ENCODE measurements at places on chromosomes 6 and 20.

DNA sequence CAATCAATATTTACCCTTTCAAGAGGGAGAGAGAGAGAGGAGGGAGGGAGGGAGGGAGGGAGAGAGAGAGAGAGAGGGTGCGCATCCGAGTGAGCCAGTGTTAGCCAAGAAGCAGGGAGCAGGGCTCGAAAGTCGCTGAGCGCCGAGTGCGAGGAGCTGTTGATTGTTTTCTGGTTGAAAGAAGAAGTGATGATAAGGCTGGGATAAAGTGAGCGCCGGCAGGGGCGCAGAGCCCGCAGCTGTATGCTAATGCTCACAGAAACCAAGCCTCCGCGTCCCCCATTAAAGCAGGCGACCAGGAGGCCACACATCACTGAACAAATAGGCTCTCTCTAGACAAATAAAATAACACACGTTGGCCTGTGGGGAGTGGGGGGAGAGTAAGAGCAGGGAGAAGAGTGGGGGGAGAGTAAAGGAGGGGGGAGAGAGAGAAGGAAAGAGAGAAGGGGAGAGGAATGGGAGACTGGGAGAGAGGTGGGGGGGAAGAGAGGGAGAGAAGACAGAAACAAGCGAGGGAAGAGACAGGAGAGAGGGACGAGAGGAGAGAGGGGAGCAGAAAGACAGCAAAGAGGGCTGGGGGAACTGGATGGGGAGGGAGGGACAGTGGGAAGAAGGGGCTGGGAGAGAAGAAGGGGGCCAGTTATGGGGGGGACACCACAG, 5.0 kb upstream of the INSM1 start:
- no peak for DNase-seq

- no peak for DNase-seq
Observed at GRCh38 chr6:40036186-40036585, 101.9 kb upstream of the MOCS1 start.

GRCh38 chr6:109579361-109579760, 96.3 kb upstream of the ZBTB24 start:
- DNase-seq, result no peak

DNA sequence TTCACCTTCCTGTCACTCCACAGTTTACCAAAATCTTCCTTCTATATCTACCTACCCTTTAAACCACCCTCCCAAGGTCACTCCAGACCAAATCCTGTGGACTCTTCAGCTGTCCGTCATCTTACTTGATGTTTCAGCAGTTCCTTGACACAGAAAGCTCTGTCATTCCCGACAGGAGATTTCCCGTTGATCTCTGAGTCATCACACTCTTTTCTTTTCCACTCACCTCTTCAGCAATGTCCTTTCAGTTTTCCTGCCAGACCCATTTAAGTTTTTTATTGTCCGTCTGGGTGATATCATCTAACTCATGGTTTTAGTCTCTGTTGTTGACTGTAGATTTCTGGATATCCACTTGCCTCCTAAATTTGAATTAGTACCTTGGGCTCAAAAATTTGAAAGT, 69.9 kb upstream of the SCGN start:
- DNase-seq, result no peak

- no peak for DNase-seq
Observed at GRCh38 chr6:33860706-33861474, 57.1 kb upstream of the MLN start.

- DNase-seq, result no peak
Observed at GRCh38 chr20:64189530-64189966, 25.3 kb downstream of the MYT1 start.

GRCh38 chr6:148996815-148997214, 250.0 kb downstream of the UST start:
- no peak for DNase-seq

GRCh38 chr6:87807475-87807874, 105.4 kb upstream of the AKIRIN2 start:
- DNase-seq, result no peak

DNA sequence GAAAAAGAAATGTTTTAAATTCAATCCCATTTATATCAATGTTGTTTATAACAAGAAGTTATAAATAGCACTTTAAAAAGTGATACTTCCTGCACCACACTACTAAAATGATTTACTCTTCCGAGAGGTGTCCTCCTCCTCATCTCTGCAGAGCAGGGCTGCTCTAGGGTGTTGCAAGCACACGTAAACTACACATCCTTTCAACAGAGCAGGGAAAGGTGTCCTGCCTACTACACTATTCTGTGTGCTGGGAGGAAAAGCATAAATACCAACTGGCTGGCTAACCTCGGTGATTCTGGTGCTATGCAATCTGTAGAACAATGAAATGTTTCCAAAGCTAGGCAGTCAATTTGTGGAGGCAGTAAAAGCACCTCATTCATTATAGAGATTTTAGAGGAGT, 89.5 kb upstream of the MAP7 start:
- DNase-seq, result no peak

Data from esophagus squamous epithelium (tissue), 5 donors.